ENCODE measurements at places on chromosomes 1 and 21. TPM values are rescaled to one million over a fixed set of nuclear protein-coding genes. Genes with fewer than 3 reads are reported as not detected.

The AK4 gene
- 23.4 TPM for total RNA-seq

The PTGFR gene
- 2.5 TPM for total RNA-seq

The ATP1A4 gene
- not detected for total RNA-seq

The ELF3 gene
- 0.56 TPM for total RNA-seq

The OR10J4 gene
- not detected for total RNA-seq

The GBP1 gene
- 26.3 TPM for total RNA-seq

The TEDDM1 gene
- total RNA-seq: not detected
